CD8-positive, alpha-beta memory T cell (primary cell): ENCODE measurements at places on chromosomes 3 and 15.
A peak's percentile ranks its signal among the peaks of the same experiment; 100 is the strongest.

GRCh38 chr3:134323966-134324962 is 50.0 kb downstream of the AMOTL2 start:
- no peak for DNase-seq

GRCh38 chr3:37040231-37040630 is 46.9 kb downstream of the MLH1 start:
- DNase-seq = no peak

- DNase-seq = no peak
Observed at GRCh38 chr3:77283108-77283507, 243.2 kb downstream of the ROBO2 start.

GRCh38 chr15:34795267-34796081 is at the start of gene ACTC1:
TSS of gene ACTC1 (minus strand) at chr15:34795549. CDS start at chr15:34794808, 741 bp downstream.
- DNase-seq = no peak

DNA sequence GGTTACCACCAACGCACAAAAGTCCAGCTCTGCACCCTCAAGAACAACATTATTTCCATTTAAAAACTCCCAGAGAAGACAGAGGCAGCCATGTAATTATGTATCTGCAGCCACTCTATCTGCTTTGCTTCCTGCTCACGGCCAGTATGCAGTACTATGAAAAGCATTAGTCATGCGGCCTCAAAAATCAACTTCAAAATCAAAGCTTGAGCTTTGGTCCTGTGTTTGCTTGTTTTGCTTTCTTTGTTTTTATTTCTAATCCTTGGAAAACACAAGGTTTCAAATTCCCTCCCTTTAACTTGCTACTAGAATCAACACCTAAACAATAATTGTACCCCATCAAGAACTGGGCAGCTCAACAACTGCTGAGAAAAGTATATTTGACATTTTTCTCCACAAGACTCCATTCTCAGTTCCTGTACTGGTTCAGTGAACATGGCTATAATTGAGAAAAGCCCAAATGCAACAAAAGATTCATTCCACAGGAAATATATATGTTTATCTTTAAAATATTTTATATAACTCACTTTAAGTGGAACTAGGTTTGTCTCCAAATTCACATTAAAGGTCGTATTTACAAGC is 37.6 kb downstream of the GBE1 start:
- no peak for DNase-seq

DNA sequence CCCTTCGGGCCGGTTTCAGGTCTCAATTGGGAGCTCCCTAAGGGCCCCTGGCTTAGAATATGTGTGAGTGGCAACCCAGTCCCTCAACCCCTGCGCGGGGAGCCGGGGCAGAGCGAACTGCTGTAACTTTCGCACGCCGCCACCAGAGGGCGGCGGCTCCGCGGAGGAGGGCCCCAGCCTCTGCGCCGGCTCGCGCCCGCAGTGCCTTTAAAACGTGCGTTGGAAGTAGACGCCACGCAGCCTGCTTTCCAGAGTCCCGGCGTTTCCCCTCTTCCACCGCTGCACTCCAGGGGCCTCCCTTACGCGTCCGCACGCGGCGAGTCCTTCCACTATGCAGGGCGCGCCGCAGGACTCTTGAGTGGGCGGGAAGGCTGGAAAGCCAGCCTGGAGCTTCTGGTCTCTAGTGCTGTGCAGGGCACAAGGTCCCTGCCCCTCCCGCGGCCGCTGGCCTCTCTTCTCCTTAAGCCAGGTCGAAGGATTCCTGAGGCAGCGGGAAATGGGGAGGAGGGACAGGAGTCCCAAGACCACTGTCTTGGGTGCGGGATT is 23.7 kb upstream of the RNU6-1 start:
- DNase-seq = peak; percentile 55

- DNase-seq = no peak
Observed at GRCh38 chr15:58401276-58401675, 30.5 kb upstream of the LIPC start.

GRCh38 chr15:93859176-93859575 is 372.2 kb upstream of the MCTP2 start:
- DNase-seq = no peak

DNA sequence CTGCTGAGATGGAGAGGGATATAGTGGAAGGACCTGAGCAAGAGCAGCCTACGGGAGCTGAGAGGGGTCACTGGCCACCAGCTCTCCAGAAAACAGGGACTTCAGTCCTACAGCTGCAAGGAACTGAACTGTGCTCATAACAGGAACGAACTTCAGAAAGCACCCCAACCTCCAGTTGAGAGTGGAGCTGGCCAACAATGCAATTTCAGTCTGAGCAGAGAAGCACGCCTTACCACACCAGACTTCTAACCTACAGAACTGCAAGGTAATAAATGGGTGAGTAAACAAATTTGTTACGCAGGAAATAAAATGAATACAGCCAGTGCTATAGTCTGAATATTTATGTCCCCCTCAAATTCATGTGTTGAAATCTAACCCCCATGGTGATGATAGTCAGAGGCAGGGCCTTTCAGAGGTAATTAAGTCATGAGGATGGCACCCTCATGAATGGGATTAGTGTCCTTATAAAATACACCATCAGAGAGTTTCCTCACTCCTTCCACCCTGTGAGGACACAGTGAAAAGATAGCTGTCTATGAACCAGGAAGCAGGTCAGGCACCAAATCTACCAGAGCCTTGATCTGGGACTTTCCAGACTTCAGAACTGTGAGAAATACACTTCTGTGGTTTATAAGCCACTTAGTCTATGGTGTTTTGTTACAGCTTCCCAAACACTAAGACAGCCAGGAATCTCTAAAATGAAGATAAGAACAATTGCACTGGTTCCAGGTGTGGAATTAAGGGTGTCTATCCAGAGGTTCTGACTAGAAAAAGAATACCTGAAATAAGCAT is 58.6 kb downstream of the SYNM start:
- no peak for DNase-seq

DNA sequence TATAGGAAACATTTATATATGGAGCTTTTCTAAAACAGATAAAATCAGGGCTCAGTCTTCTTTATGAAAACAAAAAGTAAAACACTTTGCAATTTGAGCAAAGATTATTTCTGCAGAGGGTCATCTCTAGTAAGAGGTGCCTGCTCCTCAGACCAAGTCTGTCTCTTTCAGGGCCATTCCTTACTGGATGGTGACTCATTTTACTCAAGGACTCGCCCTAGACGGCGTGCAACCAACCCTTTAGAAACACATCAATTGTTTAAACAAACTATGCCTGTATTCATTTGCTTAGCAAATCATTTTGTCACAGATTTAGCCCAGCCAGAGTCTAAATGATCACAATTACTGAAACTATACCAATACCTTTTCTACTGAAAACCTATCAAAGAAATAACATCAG is 242.8 kb upstream of the ICE2 start:
- DNase-seq = no peak

GRCh38 chr3:14631687-14632441 is 19.7 kb upstream of the CCDC174 start:
- DNase-seq = no peak

GRCh38 chr3:24123596-24123995 is 178.5 kb downstream of the NR1D2 start:
- no peak for DNase-seq

DNA sequence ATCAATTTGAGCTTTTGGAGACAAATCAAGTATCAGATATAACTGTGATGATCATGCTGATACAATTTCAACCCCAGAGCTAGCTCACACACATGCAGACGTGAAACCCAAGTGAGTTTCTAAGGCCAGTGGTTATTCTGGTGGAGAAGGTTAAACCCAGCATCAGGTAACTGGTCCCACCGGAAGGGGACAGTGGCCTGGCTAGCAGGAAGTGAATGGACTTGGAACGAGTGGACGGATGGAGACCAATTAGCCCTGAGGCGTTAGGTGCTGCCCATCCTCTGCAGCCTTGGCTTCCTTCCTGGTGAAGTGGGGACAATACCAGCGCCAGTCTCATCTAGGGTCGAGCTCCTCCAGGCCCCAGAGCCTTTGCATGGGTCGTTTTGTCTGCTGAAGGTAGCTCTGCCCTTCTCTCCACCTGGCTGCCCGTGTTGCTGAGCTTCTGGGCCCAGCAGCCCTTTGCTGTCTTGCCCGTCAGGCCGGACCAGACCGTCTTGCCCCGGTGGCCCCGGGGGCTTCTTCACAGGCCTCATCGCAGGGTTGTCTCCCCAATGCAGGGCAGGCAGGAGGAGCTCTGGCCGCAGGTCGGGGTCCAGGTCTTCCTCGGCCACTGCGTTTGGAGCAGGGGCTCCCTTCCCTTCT is 915 bp upstream of the KCTD6 start:
- DNase-seq = no peak

GRCh38 chr3:71016178-71016845 is 567.2 kb downstream of the FOXP1 start:
- no peak for DNase-seq

- no peak for DNase-seq
Observed at GRCh38 chr3:73513260-73513659, 111.5 kb downstream of the PDZRN3 start.

DNA sequence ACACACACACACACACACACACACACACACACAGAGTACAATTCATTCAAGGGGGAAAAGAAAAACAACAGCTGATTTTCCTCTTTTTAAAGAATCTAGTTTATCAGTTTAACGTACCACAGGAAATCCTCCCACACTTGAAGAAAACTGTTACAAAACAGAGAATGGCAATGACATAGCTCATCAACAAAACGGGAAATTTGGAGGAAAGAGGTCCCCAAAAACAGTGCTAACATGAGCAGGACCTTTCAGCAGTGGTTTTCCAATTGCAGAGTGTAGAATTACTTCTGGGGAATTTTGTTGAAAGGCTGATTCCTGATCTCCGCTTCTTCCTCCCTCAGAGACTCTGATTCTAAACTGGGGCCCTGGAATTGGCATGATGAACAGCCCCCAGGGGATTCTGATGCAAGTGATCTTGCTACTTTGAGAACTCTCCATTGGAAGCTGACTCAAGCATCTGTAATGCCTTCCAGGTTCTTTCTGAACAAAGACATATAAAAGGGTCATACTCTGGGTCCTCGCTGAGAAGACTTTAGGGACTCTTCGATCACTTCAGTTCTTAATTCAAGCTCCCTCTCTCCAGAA is 442.6 kb upstream of the PROK2 start:
- DNase-seq = no peak

DNA sequence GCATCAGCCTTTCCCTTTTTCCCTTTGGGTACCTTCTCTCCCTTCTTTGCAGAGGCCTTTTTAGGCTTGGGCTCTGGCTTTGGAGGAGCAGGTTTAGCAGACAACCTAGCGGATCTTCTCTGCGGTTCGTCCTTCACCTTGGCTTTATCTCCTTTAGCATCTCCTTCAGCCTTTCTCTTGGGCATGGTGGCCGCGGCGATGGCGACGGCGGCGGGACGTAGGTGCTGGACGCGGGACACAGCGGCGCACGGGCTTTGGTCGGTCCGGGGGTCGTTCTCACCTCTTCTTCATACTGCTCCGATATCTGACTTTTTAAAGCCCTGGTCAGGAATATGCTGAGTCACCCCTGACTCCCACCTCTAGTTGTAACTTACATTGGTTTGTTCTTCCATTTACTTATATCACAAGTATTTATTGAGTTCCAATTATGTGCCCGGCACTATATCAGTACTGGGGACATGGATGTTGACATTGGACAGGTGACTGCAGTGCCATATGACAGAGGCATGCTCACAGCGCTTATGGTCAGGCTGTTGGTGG is 43.1 kb upstream of the SH3BP5 start:
- DNase-seq = no peak

- DNase-seq = no peak
Observed at GRCh38 chr15:66765478-66766281, 63.6 kb downstream of the SMAD6 start.

- DNase-seq = peak; percentile 78
Observed at GRCh38 chr3:45950686-45951600, 7.7 kb downstream of the CXCR6 start.

GRCh38 chr3:159731254-159731653 is 257.4 kb upstream of the IL12A start:
- DNase-seq = no peak

GRCh38 chr3:153443961-153444360 is 281.9 kb downstream of the RAP2B start:
- no peak for DNase-seq
